ENCODE measurements at places on chromosomes 5 and 9.

DNA sequence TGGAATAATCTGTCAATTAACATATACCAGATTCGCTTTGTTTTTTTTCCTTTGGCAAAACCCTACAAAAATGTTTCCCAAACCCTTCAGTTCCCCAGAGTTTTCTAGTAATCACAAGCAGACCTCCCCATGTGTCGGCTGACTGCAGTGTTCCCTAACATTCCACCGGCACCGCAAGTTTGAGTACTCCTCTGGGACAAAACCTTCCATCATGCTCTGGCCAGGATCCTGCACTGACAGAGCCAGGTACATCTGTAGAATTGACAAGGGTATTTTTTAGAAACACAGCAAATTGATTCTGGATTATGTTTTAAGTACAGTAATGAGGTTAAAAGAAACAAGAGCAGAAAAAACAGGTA, 174.7 kb downstream of the GAS1 start:
- DNase-seq: no peak

- no peak for DNase-seq
Observed at GRCh38 chr9:2758898-2759510, 41.7 kb downstream of the KCNV2 start.

DNA sequence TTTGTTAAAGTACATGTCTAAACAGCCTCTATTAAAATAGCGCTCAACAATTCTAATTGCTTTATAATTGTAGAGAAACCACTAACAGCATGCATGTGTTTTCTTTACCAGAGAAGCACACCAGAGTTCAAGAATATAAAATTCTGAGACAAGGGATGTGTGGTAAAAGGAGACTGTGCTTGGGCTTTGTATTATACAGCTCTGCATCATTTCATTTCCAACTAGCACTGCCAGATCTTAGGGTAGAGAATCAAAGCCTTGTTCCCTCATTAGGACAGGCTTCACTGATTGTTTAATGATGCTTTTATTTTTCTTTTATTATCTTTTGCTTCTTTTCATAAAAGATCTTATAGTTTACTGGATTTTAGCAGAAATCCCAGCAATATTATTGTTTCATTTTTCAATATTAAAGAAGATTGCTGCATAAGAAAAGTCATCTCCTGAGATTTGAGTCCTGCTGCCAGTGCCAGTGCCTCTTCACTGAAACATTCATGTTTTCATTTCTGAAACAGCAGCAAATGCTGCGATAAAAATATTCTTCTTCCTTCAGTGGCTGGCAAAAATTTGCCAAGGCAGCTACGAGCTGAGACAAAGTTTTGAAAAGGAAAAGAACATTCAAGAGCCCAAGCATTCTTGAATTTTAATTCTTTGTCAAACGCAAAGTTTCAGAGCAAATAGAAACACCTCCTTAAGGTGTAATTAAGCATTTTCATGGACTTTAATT, 491.0 kb upstream of the PIK3R1 start:
- no peak for DNase-seq

- no peak for DNase-seq
Observed at GRCh38 chr9:20043035-20043434, 254.2 kb upstream of the SLC24A2 start.

DNA sequence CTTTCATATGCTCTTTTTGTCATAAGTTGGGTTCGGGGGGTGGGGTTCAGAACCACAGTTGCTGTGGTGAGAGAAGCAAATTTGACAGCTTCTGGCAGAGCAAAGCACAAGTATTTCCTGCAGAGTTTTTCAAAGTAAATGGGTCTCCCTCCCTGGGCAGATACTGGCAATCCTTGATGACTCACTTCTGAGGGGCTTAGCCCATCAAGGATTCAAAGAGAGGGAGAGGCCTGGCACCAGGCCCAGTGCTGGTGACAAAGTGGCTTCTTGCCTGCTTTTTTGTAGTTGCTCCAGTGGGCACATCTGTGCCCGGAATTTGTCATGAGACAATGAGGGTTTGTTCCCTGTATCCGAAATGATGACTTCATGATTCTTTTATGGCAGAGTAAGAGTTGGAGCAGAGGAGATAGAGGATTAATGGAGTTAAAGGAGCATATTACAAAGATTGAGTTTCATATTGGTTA, 46.6 kb upstream of the TNC start:
- no peak for DNase-seq

GRCh38 chr9:27436234-27436633, 87.9 kb upstream of the IFNK start:
- DNase-seq: peak; percentile 6

DNA sequence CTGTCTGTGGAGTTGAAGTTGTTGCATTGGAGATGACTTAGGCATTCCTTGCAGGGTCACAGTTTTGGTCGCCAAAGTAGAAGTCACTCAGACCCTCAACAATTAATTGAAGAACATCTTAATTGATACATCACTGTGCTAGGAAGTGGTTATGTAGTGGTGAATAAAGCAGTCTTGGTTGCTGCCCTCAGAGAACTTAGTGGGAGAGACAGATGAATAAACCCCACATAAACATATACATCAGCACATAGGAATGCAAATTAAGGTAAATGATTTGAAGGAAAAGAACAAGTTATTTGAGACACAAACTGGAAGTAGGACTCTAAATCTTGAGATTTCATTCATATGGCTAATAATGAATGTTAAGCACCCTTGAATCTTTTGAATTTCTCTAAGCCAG, 25.7 kb downstream of the FAM174A start:
- DNase-seq: no peak

GRCh38 chr9:24582146-24583126, 36.7 kb upstream of the IZUMO3 start:
- DNase-seq: no peak

DNA sequence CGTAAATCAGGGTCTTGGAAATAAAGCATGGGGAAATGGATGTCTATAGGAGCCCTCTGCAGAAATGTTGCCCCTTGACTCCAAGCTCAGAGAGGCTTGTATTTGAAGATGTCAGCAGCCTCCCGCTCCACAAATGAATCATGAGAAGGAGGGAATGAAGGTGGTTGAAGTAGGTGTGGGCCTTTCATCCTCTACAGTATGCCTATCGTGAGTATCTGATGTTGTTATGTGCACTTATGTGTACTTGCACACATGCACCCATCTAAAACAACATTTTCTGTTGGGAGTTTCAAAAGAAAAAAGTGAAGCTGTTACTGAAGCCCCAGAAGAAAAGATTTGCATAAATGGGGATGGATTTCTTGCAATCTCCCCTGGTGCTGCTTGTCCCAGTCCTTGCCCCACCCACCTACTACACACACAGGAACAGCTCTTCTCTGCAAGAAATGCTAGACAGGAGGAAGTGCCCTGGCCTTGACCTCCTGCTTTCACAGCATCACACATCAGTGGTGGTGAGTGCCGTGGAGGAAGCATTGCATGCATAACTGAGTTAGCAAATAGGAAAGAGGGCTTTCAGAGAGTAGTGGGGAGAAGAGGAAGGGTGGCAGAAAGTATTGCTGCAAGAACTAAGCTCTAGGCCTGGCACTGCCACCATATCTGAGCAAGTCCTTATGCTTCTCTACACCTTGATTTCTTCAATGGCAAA, 156.1 kb downstream of the SNX18 start:
- no peak for DNase-seq

DNA sequence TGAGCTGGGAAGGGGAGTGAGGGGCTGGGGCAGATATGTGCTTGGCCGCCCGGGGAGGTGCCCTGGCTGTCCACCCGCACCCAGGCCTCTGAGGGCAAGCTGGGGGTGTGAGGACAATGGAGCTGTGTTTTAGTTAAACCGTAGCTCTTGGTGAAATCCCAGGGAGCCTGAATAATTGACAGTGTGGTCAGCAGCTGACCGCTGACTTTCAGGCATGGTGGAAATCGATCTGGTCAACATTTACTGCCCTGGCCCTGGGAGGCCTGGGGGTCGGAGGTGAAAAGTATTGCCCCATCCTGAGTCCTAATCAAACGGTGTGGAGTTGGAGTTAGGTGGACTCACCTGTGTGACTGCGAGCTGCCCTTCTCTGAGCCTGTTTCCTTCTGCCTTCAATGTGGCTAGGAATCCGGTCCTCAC, 31.2 kb upstream of the CRB2 start:
- no peak for DNase-seq

GRCh38 chr9:131278702-131279111, 2.4 kb upstream of the FAM78A start:
- no peak for DNase-seq

- no peak for DNase-seq
Observed at GRCh38 chr9:106084702-106085101, 390.4 kb downstream of the TMEM38B start.

DNA sequence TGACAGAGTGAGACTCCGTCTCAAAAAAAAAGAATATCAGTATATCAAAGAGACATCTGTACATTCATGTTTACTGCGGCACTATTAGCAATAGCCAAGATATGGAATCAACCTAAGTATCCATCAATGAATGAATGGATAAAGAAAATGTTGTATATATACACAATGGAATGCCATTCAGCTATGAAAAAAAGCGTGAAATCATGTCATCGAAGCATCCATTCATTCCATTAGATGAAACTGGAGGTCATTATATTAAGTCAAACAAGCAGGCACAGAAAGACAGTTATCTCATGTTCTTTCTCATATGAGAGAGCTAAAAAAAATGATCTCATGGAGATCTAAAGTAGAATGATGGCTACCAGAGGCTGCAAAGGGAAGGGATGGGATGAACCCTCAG, 180.9 kb upstream of the TLX3 start:
- DNase-seq: no peak

DNA sequence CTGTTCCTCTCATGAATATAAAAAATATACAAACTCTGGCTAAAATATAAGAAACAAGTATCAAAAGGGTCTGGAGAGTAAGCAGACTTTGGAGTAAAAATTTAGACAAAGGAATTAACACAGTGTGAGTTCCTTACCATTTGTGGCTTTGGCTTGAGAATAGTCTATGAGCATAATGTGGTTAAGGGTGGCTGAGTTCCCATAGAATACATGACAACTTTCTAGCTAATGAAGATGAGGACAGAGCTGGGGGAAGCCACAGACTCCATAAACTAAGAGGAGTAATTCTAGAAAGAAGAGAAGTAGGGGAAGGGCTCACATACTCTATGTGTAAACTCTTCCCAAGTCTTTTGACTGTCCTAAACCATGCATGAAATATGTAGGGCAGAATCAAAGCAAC, 79.4 kb downstream of the CAAP1 start:
- DNase-seq: no peak

DNA sequence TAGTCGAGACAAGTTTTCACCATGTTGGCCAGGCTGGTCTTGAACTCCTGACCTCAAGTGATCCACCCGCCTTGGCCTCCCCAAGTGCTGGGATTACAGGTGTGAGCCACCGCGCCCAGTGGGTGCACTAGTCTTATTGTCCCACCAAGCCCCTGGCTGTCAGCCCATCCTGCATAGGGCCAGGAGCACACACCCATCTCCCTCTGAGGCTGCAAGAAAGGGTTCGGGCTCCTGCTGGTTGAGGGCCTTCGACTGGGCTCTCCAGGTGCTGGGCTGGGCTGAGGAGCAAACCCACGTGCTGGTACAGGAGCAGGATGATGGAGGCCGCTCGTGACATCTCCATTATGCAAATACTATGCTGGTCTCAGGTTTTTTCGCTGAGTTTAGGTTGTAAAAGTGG, 25.1 kb upstream of the RNF130 start:
- DNase-seq: no peak

GRCh38 chr5:83517072-83517687, 45.6 kb downstream of the VCAN start:
- no peak for DNase-seq

DNA sequence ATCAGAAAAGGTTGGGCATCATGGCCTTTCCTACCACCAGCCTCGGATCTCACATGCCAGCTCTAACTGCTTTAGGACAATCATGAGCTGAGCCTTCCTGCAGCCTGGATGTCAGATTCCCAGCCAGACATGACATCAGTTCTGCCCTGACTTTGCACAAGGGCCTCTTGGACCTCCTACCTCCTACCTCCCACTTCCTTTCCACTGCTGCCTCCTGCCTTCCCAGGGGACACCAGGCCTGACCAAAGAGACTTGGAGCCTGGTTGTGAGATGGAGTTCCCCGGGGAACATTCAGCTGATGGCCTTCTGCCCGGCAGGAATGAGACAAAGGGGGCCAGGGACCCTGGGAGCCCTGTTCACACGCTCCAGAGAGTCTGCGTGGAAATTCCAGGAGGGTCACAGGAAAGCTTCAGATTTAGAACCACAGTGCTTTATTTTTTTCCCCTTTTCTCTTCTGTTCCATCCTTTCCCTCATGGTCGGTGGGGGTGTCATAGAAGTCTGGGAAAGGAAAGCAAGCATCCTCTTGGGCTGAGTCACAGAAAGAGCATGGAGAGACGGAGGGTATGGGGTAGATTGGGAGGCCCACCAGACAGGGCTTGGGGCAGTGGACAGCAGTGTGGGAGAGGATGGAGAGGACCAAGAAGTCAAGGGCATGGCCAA, 35.4 kb upstream of the IL17B start:
- DNase-seq: no peak

- no peak for DNase-seq
Observed at GRCh38 chr9:129224618-129225489, 46.8 kb upstream of the IER5L start.

- no peak for DNase-seq
Observed at GRCh38 chr9:96382175-96382574, 1.3 kb downstream of the SLC35D2 start.

DNA sequence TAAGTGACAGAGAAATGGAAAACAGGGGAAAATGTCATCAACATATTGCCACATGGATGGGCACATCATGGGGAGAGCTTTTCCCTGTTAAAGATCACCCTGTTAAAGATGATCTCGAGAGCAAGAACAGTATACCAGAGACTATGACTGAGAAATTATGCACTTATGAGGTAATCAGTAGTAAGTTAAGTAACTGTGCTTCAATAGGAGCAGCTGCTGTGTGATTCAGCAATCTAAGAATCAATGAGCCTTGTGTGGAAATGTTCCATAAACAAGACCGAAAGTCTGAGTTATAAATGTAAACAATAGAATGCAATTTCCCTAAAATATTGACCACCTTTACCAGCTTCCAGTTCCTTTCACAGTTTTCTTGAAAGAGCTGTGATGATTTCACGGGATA, 582.3 kb downstream of the CAAP1 start:
- no peak for DNase-seq

DNA sequence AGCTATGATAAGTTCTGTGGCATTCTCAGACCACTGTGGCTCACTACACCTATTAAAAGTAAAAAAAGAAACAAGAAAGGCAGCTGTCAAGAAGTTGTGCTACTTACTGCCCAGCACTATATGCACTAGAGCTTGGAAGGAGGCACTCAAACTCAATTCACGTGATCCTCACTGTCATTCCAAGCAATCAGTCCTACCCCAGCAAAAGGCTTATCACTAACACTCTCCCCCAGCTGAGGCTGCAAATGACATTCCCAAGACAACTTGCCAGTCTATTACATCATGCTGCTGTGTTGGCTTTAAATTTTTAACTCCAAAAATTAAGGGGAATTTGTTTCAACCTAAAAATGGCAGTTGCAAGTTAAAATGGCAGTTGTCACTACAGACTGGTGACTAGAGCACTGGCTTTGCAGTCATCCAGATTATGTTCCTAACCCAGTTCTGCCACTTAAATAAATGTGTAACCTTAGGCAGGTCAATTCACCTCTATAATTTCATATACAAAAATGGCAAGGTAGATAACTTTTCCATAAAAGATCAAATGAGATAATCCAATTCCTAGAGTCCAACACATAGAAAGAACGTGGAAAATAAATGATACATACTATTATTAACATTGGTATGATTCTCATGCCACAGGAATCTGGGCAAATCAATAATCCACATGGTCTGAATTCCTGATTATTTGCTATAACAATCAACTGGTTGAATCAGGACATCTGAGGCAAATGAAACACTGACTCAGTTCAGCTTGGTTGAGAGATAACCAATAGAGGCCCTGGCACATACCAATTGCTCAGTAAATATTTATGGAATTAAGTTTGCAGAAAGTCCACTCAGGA, 52.4 kb downstream of the FBXW11 start:
- no peak for DNase-seq

All from NCI-H526 (cell line).